Activated CD8-positive, alpha-beta memory T cell treated with anti-CD3 and anti-CD28 coated beads, Interleukin-2, amount 50 U/mL, for 4 hours (primary cell): ENCODE measurements at places on chromosomes 6 and 20.

GRCh38 chr6:11869672-11870340 lies 91.2 kb upstream of the ADTRP start:
- no peak for DNase-seq

- DNase-seq = no peak
Observed at GRCh38 chr20:59438201-59438600, 137.8 kb downstream of the EDN3 start.

- DNase-seq = no peak
Observed at GRCh38 chr6:93176070-93176469, 243.3 kb downstream of the EPHA7 start.

- no peak for DNase-seq
Observed at GRCh38 chr6:165702669-165703068, 39.6 kb upstream of the PDE10A start.

DNA sequence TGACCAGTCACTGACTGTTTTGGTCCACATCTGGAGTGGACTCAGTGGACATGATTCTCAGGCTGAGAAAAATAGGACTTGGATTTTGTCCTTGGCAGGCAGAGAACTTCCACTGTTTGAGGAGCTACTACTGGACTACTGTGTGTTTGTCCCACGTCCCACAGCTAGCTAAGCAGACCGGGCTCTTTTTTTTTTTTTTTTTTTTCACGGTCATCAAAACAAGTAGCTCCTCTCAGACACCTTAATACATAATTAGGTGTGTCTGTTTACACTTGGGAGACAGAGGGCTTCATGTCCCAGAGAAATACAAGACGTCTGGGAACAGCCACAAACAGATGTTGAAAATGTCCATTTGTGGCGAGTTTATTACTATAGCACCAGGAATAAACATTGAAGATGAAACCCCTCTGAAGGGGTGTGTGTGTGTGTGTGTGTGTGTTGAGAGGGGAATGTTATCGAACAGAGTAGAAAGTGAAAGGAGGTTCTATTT lies 155.0 kb upstream of the SUPT3H start:
- DNase-seq = no peak

DNA sequence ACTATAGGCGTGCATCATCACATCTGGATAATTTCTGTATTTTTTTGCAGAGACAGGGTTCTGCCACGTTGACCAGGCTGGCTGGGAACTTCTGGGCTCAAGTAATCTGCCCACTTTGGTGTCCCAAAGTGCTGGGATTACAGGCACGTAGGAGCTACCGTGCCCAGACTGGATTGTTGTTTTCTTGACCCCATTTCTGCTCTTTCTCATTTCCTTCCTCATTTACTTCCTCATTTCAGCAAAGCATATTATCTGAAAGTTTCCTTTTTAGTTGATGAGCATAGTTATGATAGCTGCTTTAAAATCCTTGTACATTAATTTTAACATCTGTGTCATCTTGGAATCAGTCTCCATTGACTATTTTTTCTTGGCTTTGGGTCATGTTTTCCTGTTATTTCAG lies 301.0 kb upstream of the RUNX2 start:
- DNase-seq = no peak

DNA sequence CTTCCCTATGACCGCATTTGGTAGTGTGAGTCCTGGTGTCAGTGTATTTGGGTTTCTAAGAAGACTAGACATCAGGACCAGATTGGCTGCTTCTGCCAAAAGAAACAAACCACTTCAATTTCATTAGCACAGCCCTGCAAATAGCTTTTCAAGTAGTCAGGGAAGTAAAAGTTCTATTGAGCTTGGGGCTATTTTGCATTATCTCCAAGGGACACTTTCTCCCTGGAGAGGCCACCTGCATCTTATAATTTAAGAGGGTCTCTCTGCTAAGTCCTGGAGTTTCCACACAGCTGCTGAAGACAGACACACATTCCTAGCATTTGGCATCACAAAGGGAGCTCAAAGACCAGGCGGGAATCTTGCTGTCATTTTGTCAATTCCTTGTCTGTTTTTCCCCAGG lies 141.2 kb downstream of the BMP2 start:
- no peak for DNase-seq

DNA sequence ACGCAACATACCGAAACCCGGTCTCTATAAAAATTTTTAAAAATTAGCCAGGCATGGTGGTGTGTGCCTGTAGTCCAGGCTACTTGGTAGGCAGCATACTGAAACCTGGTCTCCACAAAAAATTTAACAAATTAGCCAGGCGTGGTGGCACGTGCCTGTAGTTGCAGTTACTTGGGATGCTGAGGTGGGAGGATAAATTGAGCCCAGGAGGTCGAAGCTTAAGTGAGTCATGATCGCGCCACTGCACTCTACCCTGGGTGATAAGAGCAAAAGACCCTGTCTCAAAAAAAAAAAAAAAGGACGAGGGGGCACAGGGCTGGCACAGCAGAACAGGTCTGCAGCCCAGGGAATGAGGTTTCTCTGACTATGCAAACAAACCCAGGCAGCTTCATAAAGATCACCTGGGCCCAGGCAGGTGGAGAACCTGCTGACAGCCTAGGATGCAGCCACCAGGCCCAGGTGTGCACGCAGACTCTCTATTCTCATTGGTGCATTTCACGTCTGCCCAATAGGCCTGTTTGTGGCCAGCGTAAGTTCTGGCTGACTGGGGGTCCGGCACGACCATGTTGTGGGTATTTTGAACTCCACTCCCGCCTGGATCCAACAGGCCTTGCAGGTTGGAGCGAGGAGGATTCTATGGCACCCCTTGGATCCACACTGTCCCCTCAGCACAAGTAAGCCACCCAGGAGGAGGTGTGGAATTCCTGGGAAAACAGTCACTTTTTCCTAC lies 204.5 kb downstream of the PREX1 start:
- no peak for DNase-seq

- peak; percentile 65 for DNase-seq
Observed at GRCh38 chr6:170529839-170530469, 23.2 kb downstream of the PSMB1 start.

- no peak for DNase-seq
Observed at GRCh38 chr6:127342296-127342945, 988 bp downstream of the ECHDC1 start.

DNA sequence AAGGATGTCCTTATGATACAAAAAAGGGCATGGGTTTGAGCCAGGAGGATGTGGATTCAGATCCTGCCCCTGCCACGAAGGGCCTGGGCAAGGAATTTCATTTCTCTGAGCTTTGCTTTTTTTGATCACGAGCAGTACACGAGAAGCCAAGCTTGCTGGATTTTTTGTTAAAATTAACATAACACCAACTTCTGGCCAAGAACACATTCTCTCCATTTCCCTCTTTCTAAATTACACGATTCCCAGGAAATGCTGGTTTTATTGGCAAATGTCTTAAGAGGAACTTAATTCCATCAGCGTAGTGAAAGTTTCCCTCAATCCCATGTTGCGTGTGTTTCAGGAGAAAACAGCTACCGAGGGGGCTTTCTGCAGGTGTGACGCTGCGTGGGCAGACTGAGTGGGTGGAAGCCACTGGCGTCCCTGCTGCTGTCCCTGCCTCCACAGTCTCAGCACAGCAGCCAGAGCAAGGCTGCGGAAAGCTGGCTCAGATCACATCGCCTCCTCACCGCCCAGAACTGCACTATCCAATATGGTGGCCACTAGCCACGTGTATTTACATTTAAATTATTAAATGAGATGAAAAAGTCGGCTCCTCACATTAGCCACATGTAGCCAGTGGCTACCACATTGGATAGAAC lies 120.8 kb upstream of the INSM1 start:
- no peak for DNase-seq

DNA sequence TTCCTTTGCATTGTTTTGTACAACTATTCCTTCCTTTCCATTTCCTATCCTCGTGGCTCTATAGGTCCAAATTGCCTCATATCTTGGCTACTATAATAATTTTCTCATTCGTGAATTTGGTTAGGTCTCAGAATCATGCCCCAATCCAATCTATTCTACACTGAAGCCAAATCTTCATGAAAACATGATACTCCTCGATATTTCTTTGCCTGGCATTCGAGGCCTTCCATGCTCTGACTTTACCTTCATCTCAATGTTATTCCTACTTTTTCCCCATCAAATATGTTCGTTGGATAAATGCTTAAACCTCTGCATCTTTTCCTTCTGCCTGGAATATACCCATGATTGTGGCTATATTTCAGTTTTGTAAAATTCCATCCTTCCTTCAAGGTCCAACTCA lies 30.4 kb downstream of the TCF21 start:
- no peak for DNase-seq

DNA sequence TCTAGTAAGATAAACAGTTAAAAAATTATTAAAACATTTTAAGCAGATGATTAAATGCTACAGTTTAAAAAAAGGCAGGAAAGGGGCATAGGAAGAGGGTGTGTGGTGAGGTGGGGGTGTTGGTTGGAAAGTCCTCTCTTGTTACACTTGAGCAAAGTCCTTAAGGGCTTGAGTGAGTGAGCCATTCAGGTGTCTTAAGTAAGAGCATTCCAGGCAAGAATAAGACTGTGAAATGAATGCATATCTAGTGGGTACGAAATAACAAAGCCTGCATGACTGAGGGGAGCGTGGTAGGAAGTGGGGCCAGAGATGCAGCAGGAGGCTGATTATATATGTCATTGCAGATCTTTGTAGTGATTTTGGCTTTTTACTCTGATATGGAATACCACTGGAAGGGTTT lies 5.1 kb downstream of the CDKAL1 start:
- no peak for DNase-seq

- no peak for DNase-seq
Observed at GRCh38 chr6:74579047-74579446, 626.8 kb downstream of the COL12A1 start.

GRCh38 chr6:145609521-145609920 lies 125.8 kb downstream of the EPM2A start:
- DNase-seq = no peak

- DNase-seq = no peak
Observed at GRCh38 chr6:71012866-71013469, 56.1 kb upstream of the B3GAT2 start.

DNA sequence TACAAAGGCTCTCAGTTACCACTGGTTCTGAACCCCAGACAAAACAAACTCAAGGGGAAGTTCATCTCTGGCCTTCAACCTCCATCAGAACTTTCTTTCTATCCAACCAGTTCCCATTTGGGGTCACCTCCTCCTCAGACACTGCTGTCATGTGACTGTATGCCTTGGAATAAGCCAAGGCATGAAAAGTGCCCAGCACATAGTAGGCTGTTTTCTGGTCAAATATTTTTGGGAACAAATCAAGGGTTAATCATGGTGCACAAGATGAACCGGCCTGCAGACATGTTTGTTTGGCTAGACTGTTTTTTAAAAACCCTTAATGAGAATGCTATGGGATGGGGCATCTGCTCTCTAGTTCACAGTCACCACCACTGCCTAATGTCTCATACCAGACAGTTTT lies 48.9 kb upstream of the MRPS10 start:
- no peak for DNase-seq

- DNase-seq = no peak
Observed at GRCh38 chr6:163954088-163954775, 539.7 kb downstream of the QKI start.

GRCh38 chr6:141488488-141488887 lies 644.2 kb upstream of the GJE1 start:
- no peak for DNase-seq

- no peak for DNase-seq
Observed at GRCh38 chr6:113959235-113959634, 11.7 kb downstream of the HDAC2 start.

GRCh38 chr20:46826343-46826984 lies 68.2 kb upstream of the EYA2 start:
- no peak for DNase-seq

- no peak for DNase-seq
Observed at GRCh38 chr6:2103765-2104523, 141.5 kb downstream of the GMDS start.

DNA sequence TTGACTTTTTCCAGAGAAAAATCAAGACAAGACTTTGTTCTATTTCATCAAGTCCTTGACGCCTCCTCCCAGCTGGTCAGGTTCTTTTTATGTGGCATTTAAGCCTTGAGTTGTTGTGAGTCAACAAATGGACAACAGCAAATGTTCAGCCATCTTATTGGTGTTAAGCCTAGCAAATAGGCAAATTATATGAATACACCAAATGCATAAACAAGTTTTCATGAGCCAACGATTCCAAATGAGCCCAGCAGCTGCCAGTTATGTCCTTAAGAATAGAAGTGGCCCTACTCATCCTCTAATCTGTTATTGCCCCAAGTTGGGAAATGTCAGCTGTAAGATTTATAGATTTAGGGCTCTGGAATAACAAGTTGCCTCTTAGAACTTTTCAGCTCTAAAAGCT lies 312.0 kb downstream of the SOX4 start:
- DNase-seq = no peak

DNA sequence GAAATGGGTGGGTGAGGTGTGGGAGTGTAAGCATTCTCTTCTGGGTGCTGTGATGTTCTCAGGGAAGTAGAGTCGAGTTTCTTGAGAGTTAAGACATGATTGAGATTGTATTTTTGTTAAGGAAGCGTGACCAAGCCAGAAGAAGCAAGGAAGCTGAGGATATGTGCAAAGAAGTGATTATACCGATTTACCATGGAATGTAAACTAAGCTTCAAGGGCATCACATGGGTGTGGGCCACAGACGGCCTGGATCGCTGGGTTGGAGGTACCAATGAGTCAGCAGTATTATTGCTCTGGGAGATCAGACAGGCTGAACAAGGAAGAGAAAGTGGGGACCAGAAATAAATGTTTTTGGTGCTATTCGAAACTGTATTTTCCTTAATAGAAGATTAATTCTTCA lies 184.1 kb upstream of the GMDS start:
- no peak for DNase-seq
